Thyroid gland (tissue), 4 donors: ENCODE measurements at places on chromosomes 7 and 10. TPM values are rescaled to one million over a fixed set of nuclear protein-coding genes. Genes with fewer than 3 reads are reported as not detected.

GRCh38 chr10:71531485-71532446, 135.0 kb downstream of the CDH23 start:
- peaks cover 15% of the 10 kb centered on the region for H3K4me1 ChIP-seq
- H3K27ac ChIP-seq: no peak overlapping the region
- H3K36me3 ChIP-seq: no peaks in the 10 kb centered on the region
- no peak for DNase-seq
- H3K27me3 ChIP-seq: no peaks in the 10 kb centered on the region

Gene AOC1
- not detected for total RNA-seq

Gene FGL2
- 66.5 TPM for total RNA-seq

Gene USP54
- total RNA-seq: 159 TPM

Gene YKT6
- 90.0 TPM for total RNA-seq

Gene WAPL
- 44.2 TPM for total RNA-seq

GRCh38 chr10:99709480-99710229, 22.3 kb downstream of the COX15 start:
- H3K36me3 ChIP-seq: no peaks in the 10 kb centered on the region
- no peak overlapping the region for H3K4me3 ChIP-seq
- H3K27ac ChIP-seq: no peak overlapping the region
- H3K27me3 ChIP-seq: no peaks in the 10 kb centered on the region

Gene ASB10
- total RNA-seq: not detected

DNA sequence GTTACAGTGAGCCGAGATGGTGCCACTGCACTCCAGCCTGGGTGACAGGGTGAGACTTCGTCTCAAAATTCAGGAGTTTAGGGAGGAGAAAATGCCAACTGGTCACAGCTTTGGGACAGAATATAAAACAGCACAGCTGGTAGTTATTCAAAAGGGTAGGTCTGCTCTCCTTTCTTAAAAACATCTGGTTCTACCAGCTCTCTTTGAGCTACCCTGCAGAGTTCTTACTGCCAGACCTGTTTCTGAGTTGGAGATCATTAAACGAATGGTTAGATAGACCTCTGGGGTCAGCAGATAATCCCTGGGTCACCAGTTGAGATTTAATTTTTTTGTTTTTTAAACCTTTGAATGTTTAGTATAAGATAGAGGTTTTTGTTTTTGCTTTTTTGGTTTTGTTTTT, 52.6 kb downstream of the MCU start:
- H3K4me3 ChIP-seq: no peak overlapping the region
- no peak for DNase-seq
- H3K27me3 ChIP-seq: no peaks in the 10 kb centered on the region
- H3K27ac ChIP-seq: no peak overlapping the region
- no peaks in the 10 kb centered on the region for H3K4me1 ChIP-seq

GRCh38 chr7:123492485-123492884, 41.9 kb downstream of the IQUB start:
- no peak for DNase-seq
- H3K36me3 ChIP-seq: no peaks in the 10 kb centered on the region
- no peaks in the 10 kb centered on the region for H3K4me1 ChIP-seq
- no peak overlapping the region for H3K27ac ChIP-seq
- no peak overlapping the region for H3K4me3 ChIP-seq

GRCh38 chr7:46461334-46461777, 540.3 kb upstream of the IGFBP3 start:
- H3K36me3 ChIP-seq: no peaks in the 10 kb centered on the region
- H3K4me3 ChIP-seq: no peak overlapping the region
